ENCODE measurements at places on chromosomes 6 and 20. TPM values are rescaled to one million over a fixed set of nuclear protein-coding genes. Genes with fewer than 3 reads are reported as not detected.

Gene CST7
- total RNA-seq: not detected

Gene CLDN20
- total RNA-seq: not detected

Gene SLC26A8
- not detected for total RNA-seq

Gene MEI4
- total RNA-seq: not detected

Gene DOK5
- not detected for total RNA-seq

Gene TBC1D22B
- 11.2 TPM for total RNA-seq
